ENCODE measurements at places on chromosomes 1 and 21.

DNA sequence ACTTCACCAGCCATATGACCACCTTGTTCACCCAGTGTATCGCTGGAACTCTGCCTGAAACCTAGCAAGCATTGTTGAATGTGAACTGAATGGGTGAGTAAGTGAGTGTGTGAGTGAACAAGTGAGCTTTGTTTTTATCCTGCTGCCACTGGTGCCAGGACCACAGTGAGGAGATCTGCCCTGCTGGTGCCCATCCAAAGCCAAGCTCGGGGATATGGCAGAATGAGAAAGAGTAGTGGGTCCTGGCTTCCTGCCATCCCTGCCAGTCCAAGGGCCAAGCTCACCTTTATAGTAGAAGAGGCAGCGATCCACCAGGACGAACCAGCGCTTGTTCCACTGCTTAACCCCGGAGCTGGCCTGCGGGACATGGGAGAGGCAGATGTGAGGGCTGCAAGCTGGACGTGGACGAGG is 53.4 kb upstream of the GOLT1A start:
- DNase-seq: no peak

- DNase-seq: no peak
These were observed 1.2 kb downstream of the ZNF692 start for GRCh38 chr1:248857749-248858095.

DNA sequence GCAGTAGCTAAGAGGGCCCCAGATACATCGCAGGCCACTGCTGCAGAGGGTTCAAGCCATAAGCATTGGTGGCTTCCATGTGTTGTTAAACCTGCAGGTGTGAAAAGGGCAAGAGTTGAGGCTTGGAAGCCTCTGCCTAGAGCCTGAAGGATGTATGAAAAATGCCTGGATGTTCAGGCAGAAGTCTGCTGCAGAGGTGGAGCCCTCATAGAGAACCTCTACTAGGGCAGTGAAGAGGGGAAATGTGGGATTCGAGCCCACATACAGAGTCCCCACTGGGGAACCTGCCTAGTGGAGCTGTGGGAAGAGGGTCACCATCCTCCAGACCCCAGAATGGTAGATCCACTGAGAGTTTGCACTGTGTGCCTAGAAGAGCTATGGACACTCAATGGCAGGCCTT is 30.6 kb upstream of the ADGRL4 start:
- no peak for DNase-seq

GRCh38 chr1:32091591-32091990 is 16.3 kb upstream of the KPNA6 start:
- DNase-seq: no peak

DNA sequence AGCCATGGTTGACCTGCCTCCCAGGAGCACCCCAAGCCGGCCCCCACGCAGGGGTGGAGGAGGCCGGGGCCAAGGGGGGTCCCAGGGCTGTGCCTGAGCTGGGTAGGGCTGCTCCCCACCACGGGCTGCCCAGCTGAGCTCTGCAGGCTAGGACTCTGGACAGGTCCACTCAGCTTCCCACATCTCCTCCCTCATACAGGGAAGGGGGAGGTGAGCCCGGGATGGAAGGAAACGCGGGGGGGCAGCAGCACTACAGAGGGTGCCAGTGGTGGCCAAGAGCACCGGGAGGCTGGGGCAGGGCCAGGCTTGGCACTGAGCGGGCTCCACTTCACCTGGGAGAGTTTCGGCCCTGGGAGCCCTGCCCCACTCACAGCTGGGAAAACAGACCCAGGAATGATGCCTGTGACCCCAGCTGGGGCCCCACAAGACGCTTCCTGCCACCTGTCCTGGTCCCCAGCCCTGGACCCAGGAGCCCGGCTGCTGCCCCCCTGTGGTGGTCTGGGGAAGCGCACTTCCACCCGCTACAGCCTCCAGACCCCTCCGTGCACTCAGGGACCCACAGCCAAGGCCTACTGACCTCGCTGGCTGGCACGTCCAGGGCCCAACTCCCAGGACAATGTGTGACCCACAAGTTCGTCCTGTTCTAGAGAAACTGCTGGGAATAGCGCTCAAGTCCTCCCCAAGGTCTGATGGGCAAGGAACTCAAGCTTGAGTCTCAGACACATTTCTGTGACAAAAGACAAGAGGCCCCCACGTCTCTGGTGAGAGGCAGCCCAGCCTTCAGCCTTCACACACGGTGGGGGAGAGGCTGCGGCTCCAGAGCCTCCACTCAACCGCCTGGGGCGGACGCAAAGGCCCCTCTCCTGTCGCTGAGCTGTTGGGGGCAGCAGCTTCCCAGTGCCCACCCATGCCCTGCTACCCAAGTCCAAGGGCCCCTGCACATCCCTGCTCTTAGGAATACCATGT is 3.0 kb downstream of the AURKAIP1 start:
- peak; percentile 87 for DNase-seq

- DNase-seq: peak; percentile 36
These were observed at the start of gene CD84 for GRCh38 chr1:160579216-160579701. TSS of gene CD84 (minus strand) at chr1:160579496. CDS start at chr1:160579437, 59 bp downstream.

DNA sequence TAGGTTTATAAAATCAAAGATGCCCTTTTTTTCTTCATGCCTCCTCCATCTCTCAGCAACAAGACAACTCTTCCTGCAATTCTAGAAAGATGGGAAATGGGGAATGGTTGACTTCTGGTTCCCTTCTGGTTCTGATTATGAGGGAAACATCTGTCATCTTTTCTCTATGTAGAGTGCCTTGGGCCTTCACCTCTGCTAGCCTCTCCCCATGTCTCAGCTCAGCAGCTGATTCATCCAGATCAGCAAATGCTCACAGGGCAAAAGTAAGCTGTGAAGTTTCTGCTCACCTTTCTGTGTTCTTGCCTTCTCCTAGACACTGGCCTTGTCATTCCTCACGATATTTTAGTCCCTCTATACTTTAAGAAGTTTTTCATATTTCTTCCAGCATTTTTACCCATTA is 17.8 kb upstream of the BECN2 start:
- DNase-seq: no peak

DNA sequence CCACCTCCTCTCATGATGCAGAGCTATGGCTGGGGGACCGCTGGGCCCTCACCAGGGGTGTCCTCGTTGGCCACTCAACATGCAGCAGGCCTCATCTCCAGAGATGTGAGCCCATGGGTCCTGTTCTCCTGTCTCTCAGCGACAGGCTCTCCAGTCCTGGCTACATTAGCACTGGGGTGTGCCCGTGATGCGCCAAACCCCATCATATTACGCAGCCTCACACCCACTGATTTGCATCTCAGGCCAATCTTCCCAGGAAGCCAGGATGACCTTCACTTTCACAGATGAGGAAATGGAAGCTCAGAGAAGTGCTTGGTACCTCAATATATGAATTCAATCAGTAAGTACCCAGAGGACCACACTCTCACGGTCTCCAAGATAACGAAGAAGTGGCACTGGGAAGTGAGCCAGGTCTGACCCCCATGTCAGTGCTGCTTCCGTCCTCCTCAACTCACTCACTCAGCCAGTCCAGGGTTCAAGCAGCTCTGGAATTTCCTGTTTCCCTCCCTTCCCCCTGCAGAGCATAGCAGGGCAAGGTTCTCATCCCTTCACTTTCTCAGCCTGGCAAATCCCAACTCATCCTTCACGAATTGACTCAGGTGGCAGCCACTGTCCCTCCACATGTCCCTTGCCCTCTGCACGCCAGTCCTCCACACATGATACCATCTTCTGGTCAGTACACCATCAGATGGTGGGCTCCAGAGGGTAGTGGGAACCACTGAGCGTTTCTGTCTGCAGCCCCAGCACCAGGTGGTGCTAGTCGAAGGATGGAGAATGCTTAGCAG is 28.9 kb upstream of the EVA1B start:
- no peak for DNase-seq

DNA sequence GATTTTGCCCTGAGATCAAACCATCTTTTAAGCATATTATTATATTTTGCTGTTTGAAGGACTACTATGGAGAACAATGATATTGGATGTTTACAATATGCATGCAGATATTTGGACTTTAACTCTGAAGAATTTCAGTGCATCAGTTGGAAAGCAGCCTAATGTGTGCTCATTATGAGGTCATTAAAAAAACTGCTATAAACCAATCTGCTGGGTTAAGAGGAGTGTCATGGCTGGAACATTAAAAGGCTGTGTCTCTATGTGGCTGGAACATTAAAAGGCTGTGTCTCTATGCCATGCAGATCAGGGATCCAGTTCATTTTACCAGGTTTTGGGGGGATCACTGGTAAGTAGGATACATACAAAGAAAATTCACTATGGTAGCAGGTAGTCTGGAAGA is 77.6 kb downstream of the SPATA46 start:
- no peak for DNase-seq

GRCh38 chr1:168879896-168880734 is 151.1 kb upstream of the DPT start:
- DNase-seq: no peak

GRCh38 chr1:24190983-24191461 is 3.9 kb upstream of the IFNLR1 start:
- DNase-seq: peak; percentile 81

DNA sequence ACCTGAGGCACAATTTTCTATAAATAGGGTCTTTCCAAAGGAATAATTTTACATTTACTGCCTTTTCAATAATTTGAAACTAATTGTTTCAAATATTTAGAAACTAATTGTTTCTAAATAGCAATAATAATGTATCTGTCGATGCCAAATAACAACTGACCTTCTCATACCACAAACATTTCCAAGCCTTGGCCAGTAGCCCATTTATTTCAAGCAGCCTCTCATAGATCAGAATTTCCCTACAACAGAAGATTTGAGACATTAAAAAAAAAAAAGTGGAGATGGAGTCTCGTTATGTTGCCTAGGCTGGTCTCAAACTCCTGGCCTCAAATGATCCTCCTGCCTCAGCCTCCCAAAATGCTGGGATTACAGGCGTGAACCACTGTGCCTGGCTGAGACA is 2.1 kb upstream of the GFI1 start:
- no peak for DNase-seq

DNA sequence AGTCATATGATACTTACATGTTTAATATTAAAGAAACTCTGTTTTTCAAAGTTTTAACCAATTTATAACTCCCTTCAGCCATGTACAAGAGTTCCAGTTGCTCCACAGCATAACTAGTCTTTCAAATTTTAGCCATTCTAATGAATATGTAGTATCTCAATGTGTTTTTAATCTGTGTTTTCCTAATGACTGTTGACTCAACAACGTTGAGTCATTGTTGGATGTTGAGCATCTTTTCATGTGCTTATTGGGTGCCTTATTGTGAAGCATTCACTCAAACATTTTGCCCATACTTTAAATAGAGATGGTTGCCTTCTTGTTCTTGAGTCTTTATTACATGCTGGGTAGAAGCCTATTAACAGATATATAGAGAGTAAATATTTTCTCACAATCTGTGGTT is 240.2 kb upstream of the LYPLAL1 start:
- no peak for DNase-seq

DNA sequence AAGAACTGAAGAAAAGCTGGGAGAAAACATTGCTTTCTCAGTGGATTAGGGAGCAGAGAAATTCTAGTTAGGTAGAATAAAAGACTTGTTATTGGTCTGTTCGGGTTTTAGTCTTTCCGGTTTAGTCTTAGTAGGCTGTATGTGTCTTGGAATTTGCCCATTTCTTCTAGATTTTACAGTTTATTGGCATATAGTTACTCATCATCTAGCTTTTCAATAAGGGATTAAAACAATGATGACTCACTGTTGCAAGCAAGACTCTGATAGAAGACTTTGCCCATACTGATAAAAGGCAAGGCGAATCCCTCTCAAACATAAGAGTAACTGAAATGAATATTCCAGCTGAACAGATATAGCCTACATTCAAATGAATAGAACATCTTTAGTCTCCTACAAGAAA is 62.3 kb downstream of the GPR137B start:
- DNase-seq: no peak

DNA sequence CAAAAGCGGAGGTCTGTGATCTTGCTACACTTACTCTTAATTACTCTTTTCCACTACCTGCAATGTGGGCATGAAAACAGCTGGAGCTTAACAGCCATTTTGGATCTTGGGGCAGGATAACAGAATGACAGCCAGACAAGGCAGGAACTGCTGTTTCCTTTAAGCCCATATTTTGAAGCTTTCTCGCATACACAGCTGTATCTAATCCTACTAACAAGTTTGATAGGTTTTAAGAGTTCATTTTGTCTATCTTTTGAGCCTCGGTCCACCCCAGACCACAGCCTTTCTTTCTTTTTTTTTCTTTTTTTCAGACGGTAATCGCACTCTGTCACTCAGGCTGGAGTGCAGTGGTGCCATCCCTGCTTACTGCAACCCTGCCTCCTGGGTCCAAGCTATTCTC is 42.4 kb upstream of the CRB1 start:
- DNase-seq: no peak

DNA sequence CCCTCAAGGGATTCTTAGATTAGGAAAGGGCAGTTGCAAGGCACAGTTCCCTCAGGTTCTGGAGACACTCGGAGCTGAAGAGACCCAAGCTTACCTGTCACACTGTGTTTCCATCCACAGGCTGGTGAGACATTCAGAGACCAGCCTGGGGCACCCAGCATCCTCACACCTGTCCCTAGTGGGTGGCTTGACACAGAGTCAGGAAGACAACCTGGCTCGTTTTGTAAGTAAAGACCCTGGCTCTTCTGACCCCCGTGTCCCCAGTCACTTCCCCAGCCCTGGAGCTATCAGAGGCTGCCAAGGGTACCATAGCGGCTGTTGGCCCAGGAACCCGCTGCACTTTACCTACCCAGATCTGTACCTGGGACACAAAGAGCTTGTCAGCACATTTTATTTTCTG is 409.8 kb downstream of the MATN1 start:
- no peak for DNase-seq

GRCh38 chr1:61092642-61093041 is 10.3 kb downstream of the NFIA start:
- no peak for DNase-seq

DNA sequence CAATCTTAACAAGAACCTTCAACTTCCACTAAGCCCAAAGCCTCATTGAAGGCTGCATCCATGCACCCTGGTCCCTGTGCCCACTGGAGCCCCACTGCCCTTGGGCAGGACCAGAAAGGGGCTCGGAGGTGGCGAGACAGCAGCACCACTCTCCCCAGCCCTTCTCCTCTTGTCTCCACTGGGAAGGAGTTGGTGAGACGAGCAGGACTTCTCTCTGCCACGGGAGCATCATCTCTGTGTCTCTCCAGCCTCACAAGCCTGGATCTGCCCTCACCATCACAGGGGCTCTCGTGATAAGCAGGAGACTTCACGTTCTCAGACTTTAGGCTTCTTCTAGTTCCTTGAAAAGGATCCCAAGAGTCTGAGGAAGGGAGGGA is 7.2 kb upstream of the ETV3L start:
- DNase-seq: no peak

DNA sequence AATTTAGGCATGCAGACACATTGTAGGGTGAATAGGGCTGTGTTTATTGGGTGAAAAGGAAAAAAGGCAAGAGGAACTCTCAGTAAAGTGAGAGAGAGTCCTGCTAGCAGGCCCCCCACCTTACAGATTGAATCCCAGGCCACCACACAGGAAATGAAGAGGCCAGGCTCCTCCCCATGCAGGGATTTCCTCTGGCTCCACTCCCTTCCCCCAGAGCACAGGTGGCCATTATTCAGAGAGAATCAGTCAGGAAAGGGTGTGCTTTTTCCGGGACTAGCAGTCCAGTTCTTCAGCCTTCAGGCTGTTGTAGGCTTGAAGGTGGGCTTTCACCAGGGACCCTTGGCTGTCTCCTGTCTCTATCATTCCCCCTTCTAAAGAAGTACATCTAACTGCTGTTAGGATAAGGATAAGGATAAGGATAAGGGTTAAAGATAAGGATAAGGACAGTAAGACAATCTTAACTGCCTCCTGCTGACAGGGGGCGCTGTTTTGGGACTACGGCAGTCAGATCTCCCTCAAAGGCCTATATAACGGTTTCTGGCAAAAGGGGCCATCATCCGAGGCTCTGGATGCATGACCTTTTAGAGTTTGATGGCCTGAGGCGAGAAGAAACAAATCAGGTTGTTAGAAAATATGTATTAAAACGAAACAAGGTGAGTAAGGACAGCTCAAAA is 26.3 kb downstream of the ZNF648 start:
- no peak for DNase-seq

- no peak for DNase-seq
These were observed 2.6 kb downstream of the CAPN8 start for GRCh38 chr1:223662943-223663342.

Data from germinal center (tissue), 1 donor.